ENCODE measurements at places on chromosomes 6 and 20. TPM values are rescaled to one million over a fixed set of nuclear protein-coding genes. Genes with fewer than 3 reads are reported as not detected.

GRCh38 chr6:89048985-89049384 lies 31.6 kb upstream of the PNRC1 start:
- H3K27ac ChIP-seq: no peak overlapping the region
- H3K4me3 ChIP-seq: no peak overlapping the region
- H3K27me3 ChIP-seq: no peaks in the 10 kb centered on the region
- DNase-seq: no peak
- peaks cover 15% of the 10 kb centered on the region for H3K4me1 ChIP-seq

GRCh38 chr6:14924126-14925024 lies 321.5 kb upstream of the JARID2 start:
- H3K36me3 ChIP-seq: no peaks in the 10 kb centered on the region
- no peak overlapping the region for H3K4me3 ChIP-seq
- no peaks in the 10 kb centered on the region for H3K27me3 ChIP-seq

GRCh38 chr20:18666803-18667415 lies 79.1 kb downstream of the DTD1 start:
- H3K36me3 ChIP-seq: no peaks in the 10 kb centered on the region
- H3K4me3 ChIP-seq: no peak overlapping the region
- DNase-seq: no peak
- H3K27ac ChIP-seq: no peak overlapping the region
- H3K4me1 ChIP-seq: peaks cover 2% of the 10 kb centered on the region
- no peaks in the 10 kb centered on the region for H3K27me3 ChIP-seq

GRCh38 chr20:57787151-57787989 lies 77.6 kb upstream of the PMEPA1 start:
- H3K36me3 ChIP-seq: no peaks in the 10 kb centered on the region
- no peaks in the 10 kb centered on the region for H3K4me1 ChIP-seq
- H3K4me3 ChIP-seq: no peak overlapping the region
- H3K27me3 ChIP-seq: no peaks in the 10 kb centered on the region

LAMA2 gene
- total RNA-seq: 3.0 TPM

All from activated naive CD8-positive, alpha-beta T cell treated with anti-CD3 and anti-CD28 coated beads for 36 hours (primary cell).